ENCODE measurements at places on chromosomes 16 and 17.

- DNase-seq = no peak
These were observed 727 bp downstream of the CORO7 start for GRCh38 chr16:4415538-4416199.

- DNase-seq = no peak
These were observed 75.0 kb downstream of the SPAG9 start for GRCh38 chr17:51045621-51046020.

GRCh38 chr17:32158870-32159585, 16.7 kb downstream of the RHOT1 start:
- no peak for DNase-seq

GRCh38 chr17:42682722-42683403, 532 bp downstream of the CNTNAP1 start:
- DNase-seq = no peak

- DNase-seq = no peak
These were observed 10.7 kb downstream of the EPOP start for GRCh38 chr17:38663964-38664644.

DNA sequence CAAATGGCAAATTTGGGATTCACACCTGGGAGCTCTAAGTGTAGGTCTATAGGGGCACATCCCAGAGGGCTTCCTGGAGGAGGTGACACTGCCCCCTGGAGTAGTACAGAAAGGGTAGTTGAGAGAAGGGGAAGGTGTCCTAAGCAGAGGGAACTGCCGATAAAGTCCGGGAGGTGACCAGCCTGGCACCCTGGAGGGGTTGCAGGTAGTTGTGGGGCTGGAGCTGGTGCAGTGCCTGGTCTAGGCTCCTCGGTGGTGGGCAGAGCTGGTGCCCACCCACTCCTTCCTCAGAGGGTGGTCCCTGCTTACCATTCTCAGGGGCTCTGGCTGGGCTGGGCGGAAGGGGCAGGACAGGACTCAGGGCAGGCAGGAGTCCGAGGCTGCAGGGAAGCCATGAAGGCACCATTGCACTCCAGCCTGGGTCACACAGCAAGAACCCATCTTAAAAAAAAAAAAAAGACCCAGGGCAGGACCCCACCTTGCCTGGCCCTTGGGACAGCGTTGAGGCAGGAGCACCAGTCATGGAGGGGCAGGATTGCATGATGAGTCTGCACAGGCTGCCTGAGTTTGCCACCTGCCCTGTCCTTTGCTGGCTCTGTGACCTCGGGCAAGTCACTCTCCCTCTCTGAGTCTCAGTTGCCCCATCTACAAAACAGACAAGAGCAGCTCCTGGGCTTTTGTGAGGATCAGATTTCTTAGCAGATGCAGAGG, 43.8 kb downstream of the LAT start:
- no peak for DNase-seq

DNA sequence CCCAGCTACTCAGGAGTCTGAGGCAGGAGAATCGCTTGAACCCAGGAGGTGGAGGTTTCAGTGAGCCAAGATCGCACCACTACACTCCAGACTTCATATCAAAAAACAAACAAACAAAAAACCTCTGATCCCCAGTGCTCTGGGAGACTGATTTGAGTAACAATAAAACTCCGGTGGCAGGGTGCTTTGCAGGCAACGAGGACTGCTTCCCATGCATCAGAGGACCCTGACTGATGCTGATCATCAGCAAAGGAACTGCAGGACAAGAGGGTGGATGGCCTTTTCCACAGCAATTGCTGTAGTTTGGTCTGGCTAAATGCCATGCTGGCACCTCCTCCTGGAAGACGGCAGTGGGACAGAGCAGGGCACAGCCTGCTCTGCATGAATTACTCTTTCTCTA, 6.4 kb upstream of the SLC39A11 start:
- no peak for DNase-seq

DNA sequence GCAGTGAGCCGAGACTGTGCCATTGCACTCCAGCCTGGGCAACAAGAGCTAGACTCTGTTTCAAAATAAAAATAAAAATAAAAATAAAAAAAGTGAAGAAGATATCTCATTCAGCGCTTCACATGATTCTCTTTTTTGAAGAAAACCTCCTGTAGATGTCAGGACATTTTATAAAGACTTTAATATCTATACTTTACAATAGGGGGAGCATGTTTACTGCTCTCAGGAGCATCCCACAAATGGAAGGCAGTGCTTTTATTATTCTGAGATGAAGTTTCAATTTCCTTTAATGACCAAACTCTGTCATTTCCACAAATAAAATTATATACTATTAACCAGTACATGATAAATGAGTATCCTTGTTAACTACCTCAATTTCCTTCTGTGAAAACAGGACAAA, 118.7 kb upstream of the MYOCD start:
- DNase-seq = no peak

- no peak for DNase-seq
These were observed 198.6 kb upstream of the EEF2KMT start for GRCh38 chr16:5296176-5296575.

- DNase-seq = no peak
These were observed 758 bp downstream of the ADAMTS18 start for GRCh38 chr16:77434022-77434529.

DNA sequence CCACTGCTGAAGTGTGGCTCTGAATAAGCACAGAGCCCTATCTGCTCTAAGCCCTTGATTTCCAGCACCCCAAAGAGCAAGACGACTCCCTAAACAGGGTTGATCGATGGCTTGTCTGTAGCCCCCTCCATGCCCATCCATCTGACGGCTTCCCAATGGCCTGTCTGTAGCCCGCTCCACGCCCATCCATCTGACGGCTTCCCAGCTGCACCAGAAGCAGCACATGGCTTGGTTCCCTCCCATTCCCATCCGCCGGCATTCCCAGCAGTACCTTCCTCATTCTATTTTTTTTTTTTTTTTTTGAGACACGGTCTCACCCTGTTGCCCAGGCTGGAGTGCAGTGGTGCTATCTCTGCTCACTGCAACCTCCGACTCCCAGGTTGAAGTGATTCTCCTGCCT, 64.5 kb downstream of the RBFOX3 start:
- no peak for DNase-seq

DNA sequence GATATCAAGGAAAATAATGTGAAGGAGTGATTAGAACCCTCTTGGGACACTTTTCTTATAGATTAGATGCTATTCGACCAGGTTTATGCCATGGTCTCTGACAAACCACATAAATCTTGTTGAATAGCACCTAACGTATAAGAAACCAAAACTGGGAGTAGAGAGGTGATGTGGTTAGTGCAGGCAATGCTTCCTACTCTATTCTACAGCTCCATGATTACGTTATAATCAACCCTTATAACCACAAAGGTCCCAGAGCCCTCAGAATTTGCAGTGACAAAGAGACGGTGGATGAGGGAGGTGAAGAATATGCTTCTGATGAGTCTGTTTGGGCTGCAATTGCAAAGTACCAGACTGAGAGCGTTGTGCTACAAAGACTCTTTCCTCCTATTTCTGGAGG, 78.4 kb downstream of the ARHGAP44 start:
- DNase-seq = no peak

GRCh38 chr17:48639136-48639535, 13.0 kb upstream of the HOXB9 start:
- no peak for DNase-seq

DNA sequence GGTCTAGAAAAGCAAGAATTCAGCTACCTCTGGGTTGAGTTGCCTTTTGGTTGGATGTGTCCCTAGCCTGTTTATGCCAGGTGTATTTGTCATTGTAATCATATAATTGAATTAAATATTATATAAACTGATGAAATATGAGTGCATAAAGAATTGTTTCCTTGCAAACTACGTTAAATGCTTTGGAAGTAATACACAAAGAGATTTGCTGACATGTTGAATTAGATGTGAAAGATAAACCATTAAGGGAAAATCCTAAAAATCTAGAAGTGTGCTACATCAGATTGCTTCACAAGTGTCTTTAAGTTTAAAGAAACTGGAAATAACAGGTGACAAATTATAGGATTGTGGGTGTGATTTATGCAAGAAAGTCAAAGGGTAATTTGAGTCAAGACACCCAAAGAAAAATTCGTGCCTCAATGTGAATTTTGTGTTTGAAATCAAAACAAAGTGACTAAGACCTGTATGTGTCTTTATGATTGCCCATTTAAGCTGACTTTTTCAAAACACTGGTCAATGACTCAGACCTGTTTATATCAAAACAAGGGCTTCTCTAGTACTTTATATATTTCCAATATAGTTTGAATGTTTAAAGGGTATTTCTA, 5.1 kb upstream of the PYY start:
- no peak for DNase-seq

GRCh38 chr16:65659758-65660157, 537.9 kb upstream of the CDH11 start:
- DNase-seq = no peak

DNA sequence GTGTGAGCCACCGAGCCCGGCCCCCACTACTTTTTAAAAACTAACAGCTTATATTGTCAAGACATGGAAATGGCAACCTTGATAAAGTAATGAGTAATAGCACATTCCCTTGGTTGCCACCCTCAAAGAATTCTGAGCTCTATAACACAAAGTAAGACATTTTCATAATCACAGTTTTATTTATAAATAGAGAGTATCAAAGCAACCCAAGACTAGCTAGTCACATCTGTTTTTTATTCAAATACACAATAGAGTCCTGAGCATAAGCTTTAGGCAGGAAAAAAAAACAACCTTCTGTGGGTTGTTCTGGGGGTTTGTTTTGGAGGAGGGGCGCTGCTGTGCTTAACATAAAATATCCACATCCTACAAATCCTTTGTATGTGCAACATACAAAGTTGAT, 68.7 kb downstream of the CEP95 start:
- DNase-seq = no peak

DNA sequence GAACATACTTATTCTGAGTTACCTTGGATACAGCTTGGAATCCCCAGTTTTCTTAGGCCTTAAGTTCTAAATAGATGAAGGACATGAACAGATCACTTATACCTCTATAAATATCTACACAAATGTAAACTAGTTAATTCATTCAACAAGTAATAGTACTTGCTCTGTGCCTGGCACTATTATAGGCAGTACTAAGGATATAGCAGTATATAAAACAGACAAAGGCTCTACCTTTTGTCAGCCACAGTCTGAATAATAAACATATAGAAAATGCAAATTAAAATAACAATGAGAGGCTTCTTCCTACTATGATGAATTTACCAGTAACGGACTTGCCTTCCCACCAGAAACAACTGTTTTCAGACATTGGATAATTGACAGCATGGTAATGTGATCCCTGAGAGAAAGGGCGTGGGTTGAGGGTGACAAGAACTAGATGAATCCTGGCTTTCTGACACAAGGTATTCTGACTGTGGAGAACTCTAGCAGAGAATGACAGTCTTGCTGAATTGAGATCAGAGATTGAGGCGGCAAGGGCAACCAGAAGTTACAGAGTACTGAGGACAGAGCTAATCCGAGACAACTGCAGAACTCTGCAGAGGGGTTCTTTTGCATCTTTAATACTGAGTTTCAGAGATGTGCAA, 170.5 kb downstream of the TANC2 start:
- DNase-seq = no peak

DNA sequence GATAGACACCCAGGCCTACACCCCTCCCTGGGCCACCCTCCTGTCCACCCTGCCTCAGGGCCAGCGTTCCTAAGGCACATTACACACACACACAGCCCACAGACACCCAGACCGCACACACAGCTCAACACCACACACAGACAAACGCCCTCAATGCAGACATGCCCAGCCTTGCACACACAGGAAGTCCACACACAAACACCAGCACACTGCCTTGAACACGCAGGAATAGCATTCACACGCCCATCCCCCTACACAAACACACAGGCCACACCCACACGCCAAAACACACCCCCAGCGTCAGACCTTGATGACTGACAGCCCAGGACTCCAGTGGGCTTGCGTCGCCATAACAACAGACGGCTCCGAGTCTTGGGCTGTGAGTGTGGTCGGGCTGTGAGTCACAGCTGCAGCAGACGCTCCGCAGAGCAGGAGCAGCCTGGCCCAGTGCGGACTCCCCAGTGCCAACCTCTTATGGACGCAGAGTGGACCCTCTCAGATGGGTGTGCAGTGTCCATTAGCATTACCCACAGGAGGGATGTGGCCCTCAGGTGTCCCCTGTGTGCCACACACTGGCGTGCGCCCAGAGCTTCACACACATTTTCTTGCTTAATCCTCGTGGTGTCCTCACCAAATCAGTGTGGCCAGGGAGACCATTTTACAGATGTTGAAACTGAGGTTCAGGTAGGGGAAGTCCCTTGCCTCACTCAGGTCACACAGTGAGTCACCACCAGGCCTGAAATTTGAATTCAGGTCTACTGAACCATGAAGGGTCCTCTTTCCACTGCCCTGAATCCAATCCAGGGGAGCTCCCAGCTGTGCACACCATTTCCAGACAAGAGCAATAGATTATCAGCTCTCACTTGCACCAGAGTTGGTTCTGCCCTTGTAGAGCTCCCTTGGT, 17.8 kb upstream of the RAI1 start:
- DNase-seq = no peak

DNA sequence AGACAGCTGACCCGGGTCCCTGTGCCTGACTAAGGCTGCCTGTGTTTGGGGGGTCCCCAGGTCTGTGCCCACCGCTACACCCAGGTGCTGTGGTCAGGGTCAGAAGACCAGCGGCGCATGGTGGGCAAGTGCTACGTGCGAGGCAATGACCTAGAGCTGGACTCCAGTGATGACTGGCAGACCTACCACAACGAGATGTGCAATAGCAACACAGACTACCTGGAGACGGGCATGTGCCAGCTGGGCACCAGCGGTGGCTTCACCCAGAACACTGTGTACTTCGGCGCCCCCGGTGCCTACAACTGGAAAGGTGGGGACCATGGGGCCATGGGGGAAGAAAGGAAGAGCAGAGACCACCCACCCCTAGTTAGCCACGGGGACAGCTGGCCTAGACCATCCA, 12.1 kb downstream of the ITGA3 start:
- no peak for DNase-seq

- DNase-seq = no peak
These were observed 336.4 kb downstream of the GRIN2A start for GRCh38 chr16:9845661-9846361.

DNA sequence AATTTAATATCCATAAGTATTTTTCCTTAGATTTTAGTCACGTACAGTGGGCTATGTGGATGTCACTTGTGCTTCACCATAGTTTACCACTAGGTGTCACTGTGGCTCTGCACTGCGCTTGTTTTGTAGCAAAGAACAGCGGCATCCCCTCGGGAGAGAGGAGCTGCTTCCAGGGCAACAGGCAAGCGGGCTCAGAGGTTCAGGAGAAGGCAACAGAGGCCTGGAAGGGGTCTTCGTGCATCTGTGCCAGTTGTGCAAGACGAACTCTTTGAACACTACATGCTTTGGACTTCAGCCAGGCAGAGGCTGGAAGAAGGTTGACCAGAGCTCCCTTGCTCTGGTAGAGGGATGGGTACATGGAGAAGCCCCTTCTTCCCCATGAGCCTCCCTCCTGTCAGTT, 20.6 kb downstream of the CYB561 start:
- DNase-seq = no peak

DNA sequence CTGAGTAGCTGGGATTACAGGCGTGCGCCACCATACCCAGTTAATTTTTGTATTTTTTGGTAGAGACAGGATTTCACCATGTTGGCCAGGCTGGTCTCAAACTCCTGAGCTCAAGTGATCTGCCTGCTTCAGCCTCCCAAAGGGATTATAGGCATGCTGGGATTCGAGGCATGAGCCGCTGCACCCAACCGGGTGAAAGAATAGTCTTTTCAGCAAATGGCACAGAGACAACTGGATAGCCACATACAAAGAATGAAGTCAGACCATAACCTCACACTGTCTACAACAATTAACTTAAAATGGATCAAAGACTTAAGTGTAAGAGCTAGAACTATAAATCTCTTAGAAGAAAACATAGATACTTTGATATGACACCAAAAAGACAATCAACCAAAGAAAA, 67.6 kb downstream of the TBC1D16 start:
- DNase-seq = no peak

GRCh38 chr17:64783031-64783461, 120.9 kb upstream of the SMURF2 start:
- no peak for DNase-seq
